Placental pericyte (primary cell): ENCODE measurements at places on chromosomes 12 and 14. TPM values are rescaled to one million over a fixed set of nuclear protein-coding genes. Genes with fewer than 3 reads are reported as not detected.

The SLCO1A2 gene
- 0.22 and 0.29 TPM in 2 replicates for total RNA-seq

The CCDC198 gene
- total RNA-seq: not detected in 2 replicates

The PLA2G1B gene
- not detected in 2 replicates for total RNA-seq

The ZFHX2 gene
- total RNA-seq: 0.14 and 0.22 TPM in 2 replicates

The IAPP gene
- not detected in 2 replicates for total RNA-seq

The FOXG1 gene
- total RNA-seq: under 0.01 TPM in 2 replicates

The VRTN gene
- not detected in 2 replicates for total RNA-seq

The CLEC2D gene
- 3.5 and 5.4 TPM in 2 replicates for total RNA-seq

The GPR162 gene
- total RNA-seq: 1.1 TPM in 2 replicates

The CARMIL3 gene
- under 0.01 TPM in 1 of 2 replicates, not detected in the other for total RNA-seq

The GUCY2C gene
- not detected in 2 replicates for total RNA-seq

The SDS gene
- not detected in 2 replicates for total RNA-seq

The PLEKHH1 gene
- total RNA-seq: 1.1 and 1.3 TPM in 2 replicates

The RIN3 gene
- total RNA-seq: 11.8 and 12.3 TPM in 2 replicates

The ABCC9 gene
- 0.22 and 0.72 TPM in 2 replicates for total RNA-seq

The KLHL33 gene
- total RNA-seq: under 0.01 TPM in 1 of 2 replicates, not detected in the other

The MCRS1 gene
- total RNA-seq: 65.4 and 88.3 TPM in 2 replicates

The RHEBL1 gene
- 0.22 and 1.6 TPM in 2 replicates for total RNA-seq

The MGST1 gene
- 25.5 and 60.2 TPM in 2 replicates for total RNA-seq

The NGB gene
- total RNA-seq: not detected in 2 replicates

The SIVA1 gene
- total RNA-seq: 59.5 and 89.2 TPM in 2 replicates

The ACOT4 gene
- 0.57 and 1.5 TPM in 2 replicates for total RNA-seq
